ENCODE measurements at places on chromosomes 6 and 20.

- DNase-seq = no peak
Observed at GRCh38 chr6:61935242-61935846, 350.7 kb downstream of the KHDRBS2 start.

- DNase-seq = no peak
Observed at GRCh38 chr6:146258206-146258605, 229.3 kb downstream of the GRM1 start.

DNA sequence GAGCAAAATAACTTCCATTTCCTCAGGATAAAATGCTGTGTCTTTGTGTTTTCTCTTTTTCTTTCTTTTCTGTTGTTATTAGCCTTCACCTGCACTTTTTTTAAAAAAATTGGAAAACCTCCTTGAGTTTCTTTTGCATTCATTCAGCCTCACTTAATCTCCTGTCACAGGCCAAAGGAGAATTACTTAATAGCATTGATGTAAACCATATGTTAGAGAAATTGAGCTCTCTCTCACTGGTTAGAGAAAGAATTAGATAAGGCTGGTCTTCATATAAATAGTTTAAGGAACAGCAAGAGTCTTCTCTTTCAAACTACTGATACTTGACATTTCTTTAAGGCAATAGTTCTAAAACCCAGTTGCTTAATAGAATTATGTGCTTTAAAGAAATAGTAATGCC lies 564.2 kb downstream of the TFAP2B start:
- no peak for DNase-seq

- no peak for DNase-seq
Observed at GRCh38 chr6:147508866-147509608, 547 bp downstream of the SAMD5 start.

GRCh38 chr6:137775227-137775626 lies 91.8 kb upstream of the TNFAIP3 start:
- DNase-seq = no peak

- no peak for DNase-seq
Observed at GRCh38 chr20:31956556-31957526, 5.0 kb upstream of the PDRG1 start.

DNA sequence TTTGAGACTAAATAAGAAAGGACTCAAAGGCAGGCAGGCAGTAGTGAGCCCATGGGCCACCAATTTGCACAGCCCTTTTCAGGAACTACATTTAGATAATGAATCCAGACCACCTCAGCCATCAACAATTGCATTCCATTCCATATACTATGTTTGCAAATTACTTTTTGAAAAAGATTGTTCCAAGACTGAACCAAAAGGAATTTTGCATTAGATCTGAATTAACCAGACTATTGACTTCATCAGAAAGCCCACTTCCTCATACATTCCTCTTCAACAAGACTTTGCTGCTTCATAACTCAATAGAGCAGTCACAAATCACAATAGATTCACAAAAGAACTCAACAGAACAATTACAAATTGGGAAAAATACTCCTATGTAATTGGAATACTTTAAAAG lies 229.1 kb downstream of the SIM1 start:
- no peak for DNase-seq

DNA sequence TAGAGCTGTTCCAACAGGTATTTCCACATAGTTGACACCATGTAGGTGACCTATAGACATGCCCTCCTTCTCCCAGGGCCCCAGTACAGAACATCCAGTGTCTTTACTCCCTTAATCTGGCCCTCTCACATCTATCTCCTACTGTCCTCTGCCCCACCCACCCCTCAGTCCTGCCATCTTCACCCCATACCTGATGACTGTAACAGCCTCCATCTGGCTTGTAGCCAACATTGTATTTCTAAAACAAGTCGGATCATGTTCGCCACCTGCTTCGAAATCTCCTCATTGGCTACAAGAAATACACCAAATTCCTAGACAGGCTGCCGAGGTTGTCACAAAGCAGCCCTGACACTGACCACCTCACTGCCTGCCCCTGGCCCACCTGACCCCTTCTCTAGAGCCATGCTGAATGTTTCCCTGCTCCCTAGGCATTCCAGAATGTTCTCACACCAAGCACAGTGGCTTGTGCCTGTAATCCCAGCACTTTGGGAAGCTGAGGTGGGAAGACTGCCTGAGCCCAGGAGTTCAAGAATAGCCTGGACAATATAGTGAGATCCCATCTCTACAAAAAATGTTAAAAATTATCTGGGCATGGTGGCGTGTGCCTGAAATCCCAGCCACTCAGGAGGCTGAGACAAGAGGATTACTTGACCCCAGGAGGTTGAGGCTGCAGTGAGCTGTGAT lies 6.0 kb downstream of the ZC3H12D start:
- DNase-seq = no peak

DNA sequence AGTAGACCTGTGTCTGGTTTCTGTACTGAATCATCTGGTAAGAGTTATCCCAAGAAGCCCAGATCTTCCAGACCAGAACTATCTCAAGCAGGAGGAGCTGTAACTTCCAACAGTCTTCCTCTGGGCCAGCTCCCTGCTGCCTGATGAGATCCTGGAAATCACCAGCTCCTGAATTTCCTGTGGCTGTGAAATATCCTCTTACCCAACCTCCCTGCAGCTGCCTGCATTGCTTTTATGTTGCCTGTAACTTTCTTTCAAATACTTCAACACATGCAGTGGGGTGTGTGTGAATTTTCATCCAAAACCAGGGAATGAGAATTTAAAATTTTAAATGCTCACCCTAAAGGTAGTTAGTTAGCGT lies 160.5 kb upstream of the LAMP5 start:
- no peak for DNase-seq

- DNase-seq = no peak
Observed at GRCh38 chr6:125095580-125096301, 57.8 kb upstream of the TPD52L1 start.

DNA sequence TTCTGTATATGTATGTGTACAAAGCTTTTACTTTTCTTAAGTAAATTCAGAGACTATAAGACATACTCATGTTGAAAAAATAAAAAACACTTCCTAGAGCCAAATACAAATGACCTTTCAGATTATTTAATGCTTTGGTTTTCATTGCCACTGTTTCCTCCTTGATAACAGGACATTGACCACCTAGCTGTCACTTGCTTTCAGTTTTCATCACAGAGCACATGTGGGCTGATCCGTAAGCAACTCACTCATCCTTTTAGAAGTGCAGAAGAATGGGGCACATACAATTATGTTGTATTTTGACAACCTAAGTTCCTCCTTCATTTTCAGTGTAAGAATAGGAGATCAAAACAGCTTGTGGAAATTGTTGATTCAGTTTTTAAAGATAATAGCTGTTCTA lies 6.2 kb downstream of the ZBTB2 start:
- DNase-seq = no peak

DNA sequence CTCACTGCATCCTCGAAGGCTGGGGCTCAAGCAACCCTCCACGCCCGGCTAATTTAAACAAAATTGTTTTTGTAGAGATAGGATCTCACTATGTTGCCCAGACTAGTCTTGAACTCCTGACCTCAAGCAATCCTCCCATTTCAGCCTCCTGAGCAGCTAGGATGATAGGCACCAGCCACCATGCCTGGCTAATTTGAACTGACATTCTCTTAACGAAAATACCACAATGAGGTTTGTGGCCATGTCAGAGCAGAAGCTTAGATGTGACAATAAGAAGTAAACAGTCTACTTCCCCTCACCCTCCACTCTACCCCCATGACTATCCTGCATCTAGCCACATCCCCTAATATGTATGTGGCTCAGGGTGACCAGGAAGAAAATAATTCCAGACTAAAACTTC lies 74.8 kb upstream of the PLCB4 start:
- DNase-seq = no peak
